T follicular helper cell (primary cell): ENCODE measurements at places on chromosomes 5 and 9.

DNA sequence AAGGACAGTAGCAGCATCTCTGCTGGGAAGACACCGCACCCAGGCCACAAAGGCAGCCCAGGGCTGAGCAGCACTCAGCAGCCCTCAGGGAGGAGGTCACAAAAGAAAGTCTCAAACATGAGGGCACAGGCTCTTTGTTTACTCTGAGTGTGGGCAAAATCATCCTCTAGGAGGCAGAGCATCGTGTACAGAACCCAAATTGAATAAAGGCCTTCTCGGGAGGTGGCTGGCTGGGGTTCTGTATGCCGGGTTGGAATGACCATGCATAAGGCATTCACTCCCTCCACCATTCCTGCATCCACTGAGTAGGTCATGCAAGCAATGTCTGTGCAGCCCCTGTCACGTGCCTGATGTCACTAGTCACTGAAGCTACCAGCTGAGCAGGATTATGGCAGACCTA is 412.8 kb downstream of the SPOCK1 start:
- no peak for DNase-seq

GRCh38 chr5:92372766-92373165 is 989.6 kb upstream of the ARRDC3 start:
- DNase-seq: no peak

GRCh38 chr9:111854799-111855198 is 41.8 kb upstream of the UGCG start:
- no peak for DNase-seq

DNA sequence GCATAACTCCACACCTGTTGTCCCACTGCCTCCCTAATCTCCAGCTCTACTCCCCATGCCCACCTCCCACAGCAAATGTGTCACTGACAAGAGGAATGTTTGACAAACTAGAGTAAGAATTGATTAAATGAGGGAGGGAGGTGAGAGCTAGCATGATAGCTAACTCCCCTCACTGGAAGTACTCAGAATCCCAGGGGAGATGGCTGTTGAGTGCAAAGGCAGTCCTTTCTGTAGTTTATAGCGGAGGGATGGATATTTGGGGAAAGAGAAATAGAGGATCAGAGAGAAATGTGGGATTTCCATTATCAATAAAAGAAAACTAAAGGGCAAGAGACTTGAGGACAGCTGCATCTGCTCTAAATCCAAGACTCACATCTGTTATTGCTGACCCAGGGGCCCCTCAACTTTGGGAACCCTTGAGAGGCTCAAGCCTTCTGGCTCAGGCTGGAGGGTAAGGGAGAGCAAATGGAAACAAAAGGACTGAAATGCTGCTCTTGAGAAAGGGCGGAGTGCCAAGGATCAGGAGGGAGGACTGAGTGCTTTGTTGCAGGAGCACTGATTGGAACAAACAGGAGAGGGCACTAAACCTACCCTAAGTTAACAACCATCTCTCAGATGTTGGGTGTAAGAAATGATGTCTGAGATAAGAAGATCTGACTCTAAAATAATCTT is 372.1 kb downstream of the NTRK2 start:
- no peak for DNase-seq

DNA sequence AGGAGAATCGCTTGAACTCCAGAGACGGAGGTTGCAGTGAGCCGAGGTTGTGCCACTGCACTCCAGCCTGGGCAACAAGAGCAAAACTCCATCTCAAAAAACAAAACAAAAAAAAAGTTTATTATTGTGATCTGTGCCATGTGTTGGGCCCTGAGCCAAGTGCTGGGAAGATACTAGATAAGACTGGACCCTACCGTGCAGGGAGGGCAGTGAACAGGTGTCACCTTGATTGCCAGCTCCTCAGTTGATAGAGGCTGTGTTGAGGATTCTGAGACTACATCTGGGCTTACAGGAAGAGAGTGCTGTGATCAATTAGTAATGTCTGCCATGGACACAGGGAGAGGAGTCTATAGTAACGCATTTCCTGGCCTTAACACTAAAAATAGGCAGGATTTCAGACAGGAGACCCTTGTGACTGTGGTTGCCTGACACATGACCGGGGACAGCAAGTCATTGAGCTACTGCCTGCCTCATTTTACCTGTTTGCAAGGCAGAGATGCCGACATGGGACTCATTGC is 201.5 kb downstream of the C9orf50 start:
- no peak for DNase-seq

- no peak for DNase-seq
Observed at GRCh38 chr5:142248853-142249462, 75.9 kb downstream of the SPRY4 start.

DNA sequence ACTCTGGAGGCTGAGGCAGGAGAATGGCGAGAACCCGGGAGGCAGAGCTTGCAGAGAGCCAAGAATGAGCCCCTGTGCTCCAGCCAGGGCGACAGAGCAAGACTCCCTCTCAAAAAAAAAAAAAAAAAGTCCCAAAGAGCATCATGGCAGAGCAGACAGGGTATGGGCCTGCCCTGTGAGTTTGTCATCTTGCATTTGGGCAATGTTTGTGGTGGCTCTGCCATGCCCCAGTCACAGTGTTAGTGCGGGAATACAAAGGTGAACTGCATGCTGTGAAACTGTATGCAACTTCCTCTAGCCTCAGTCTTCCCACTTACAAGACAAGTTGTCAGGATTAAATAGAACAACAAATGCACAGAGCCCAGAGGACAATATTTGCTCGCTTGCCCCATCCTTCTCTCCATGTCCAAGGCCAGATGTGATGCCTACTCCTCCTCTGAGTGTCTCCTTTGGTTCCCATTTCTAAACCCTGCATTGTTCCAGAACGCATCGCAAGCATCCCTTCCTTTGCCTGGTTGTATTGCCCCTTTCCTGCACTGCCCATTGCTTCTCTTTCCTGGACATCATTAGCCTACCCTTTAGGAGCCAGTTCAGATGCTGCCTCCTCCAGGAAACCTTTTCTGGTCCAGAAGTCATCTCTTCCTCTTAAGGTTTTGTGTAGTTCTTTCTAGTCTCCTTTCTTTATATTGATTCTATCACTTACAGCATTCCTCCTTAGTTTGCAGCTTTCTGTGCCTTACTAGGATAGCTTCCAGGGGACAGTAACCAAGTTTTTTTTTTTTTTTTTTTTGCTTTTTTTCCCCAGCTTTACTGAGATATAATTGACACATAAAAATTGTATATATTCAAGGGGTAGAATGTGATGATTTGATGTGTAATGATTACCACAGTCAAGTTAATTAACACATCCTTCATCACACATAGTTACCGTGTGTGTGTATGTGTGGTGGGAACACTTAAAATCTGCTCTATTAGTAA is 69.0 kb upstream of the TNFAIP8 start:
- no peak for DNase-seq

GRCh38 chr9:14183001-14183400 is 130.9 kb downstream of the NFIB start:
- no peak for DNase-seq

DNA sequence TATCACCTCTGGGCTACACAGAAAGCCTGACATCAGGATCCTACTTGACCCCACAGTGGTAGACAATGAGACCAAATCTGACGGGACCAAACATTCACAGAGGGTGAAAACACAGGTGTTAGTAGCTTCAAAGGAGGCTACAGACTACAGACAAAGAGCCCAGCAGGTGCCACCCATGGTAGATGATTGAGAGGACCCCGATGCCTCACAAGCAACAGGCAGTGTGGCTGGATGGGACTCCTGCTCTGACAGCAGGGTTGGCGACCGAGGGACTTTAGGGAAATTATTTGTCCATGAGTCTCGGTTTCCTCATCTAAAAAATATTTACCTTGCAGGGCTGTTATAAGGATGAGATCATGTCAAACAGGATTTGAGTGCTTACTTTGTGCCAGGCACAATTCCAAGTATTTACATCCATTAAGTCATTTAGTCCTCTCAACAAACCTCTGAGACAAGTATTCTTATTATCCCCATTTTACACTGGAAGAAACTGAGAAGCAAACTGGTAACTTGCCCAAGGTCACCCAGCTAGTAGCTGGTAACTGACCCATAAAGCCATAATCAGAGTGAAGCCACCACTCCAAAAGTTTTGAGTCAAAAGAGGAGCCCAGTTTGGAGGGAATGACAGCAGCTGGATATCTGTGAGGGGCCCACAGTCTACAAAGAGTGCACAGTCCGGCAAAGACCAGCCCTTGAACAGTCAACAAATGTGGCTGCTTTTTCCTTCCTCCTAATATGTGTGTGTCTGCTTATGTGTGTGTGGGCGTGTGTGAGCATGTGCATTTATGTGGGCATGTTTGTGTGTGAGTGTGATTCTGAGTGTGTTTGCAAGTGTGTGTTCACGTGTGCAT is 502.0 kb downstream of the BNC2 start:
- no peak for DNase-seq

- no peak for DNase-seq
Observed at GRCh38 chr9:81462801-81463200, 226.5 kb downstream of the TLE1 start.

GRCh38 chr5:136133222-136133921 is 727 bp downstream of the SMAD5 start:
- DNase-seq: no peak

DNA sequence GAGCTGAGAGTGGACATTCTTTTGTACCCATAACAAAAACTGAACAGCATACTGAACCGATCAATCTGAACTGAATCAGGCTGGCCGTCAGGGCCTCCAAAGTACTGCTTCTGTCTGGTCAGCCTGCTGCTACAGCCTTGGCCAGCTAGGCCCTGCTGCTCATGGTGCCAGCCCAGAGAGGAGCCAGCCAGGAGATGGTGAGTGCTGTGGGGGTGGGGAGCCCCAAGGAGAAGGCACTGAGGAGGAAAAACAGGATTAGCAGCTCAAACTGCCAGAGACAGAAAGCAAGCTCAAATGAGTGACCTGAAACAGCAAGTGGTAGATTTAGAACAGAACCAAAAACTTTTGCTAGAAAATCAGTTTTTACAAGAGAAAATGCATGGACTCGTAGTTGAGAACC is 23.9 kb downstream of the SRP19 start:
- no peak for DNase-seq

GRCh38 chr5:134555890-134556311 is 30.4 kb downstream of the JADE2 start:
- DNase-seq: peak; percentile 77

- DNase-seq: no peak
Observed at GRCh38 chr5:149422366-149423048, 43.4 kb upstream of the IL17B start.

DNA sequence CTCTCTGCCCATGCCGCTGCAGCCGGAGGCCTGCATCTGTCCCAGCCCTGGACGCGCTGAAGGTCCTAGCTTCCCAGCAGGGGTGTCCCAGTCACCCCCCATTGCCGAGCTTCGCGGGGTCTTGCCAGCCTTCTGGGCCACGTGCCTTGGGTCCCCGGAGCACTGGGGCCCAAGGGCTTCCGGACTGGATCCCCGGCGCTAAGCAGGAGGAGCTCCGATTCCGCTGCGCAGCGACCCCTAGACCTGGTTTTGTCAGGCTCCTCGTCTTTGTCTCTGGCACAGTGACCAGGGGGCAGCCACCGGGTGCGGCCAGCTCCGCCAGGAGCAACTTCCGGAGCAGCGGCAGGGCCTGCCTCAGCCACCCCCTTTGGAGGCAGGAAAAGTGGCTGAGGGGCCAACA is 3.3 kb upstream of the IRX1 start:
- no peak for DNase-seq

DNA sequence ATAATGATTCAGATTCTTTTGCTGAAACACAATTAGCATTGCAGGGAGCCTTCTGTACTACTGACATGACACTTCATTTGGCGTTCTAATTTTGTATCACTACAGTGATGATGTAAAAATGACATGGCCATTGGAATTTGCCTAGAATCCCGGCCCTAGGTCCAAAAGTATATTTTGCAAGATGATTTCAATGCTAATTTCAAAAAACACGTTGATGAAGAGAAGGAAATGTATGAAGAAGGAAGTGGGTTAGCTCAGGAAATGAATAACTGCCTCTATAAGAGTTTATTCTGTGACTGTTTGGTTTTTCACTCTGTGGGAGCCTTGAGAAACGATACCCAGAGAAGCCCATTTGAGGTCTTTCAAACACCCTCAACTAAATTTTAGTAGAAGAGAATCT is 59.3 kb downstream of the OSTF1 start:
- no peak for DNase-seq
